ENCODE measurements at places on chromosomes 4 and X.

DNA sequence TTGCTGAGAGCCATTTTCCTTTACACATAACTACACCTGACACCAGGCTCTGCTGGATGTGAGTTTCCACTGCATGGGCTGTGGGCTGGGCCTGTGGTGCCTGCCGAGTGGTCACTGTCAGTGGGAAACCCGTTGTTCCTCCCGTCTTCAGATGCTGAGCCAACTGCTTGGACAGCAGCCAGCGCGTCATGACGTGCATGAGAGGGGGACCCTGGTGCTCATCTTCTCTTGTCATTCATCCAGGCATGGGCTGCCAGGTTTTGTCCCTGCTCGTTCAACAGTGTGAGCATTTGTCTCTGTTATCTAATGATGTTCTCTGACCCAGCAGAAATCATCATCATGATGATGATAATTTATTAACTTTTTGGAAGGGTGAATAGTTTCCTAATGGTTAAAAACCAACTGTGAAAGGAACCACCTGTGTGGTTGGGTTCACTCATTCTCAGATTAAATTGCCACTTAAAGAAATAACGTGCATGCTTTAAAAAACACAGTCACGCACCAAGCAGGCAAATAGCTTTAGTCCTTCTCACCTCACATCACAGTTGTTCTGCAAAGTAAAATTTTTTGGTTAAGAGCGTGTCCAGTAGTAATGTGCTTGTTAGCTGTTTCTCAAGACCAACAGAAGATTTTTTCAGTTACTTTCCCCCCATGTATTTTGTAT lies 19.9 kb upstream of the CLDN34 start:
- no peak for DNase-seq

- no peak for DNase-seq
Observed at GRCh38 chr4:73897380-73898136, 28.4 kb downstream of the CXCL1 start.

GRCh38 chrX:109716431-109717028 lies 16.5 kb downstream of the ACSL4 start:
- no peak for DNase-seq

GRCh38 chrX:40579141-40579540 lies 1.6 kb upstream of the ATP6AP2 start:
- DNase-seq = no peak

GRCh38 chr4:108377021-108377420 lies 208.3 kb upstream of the LEF1 start:
- DNase-seq = no peak

- DNase-seq = no peak
Observed at GRCh38 chrX:39514801-39515200, 583.0 kb downstream of the BCOR start.

DNA sequence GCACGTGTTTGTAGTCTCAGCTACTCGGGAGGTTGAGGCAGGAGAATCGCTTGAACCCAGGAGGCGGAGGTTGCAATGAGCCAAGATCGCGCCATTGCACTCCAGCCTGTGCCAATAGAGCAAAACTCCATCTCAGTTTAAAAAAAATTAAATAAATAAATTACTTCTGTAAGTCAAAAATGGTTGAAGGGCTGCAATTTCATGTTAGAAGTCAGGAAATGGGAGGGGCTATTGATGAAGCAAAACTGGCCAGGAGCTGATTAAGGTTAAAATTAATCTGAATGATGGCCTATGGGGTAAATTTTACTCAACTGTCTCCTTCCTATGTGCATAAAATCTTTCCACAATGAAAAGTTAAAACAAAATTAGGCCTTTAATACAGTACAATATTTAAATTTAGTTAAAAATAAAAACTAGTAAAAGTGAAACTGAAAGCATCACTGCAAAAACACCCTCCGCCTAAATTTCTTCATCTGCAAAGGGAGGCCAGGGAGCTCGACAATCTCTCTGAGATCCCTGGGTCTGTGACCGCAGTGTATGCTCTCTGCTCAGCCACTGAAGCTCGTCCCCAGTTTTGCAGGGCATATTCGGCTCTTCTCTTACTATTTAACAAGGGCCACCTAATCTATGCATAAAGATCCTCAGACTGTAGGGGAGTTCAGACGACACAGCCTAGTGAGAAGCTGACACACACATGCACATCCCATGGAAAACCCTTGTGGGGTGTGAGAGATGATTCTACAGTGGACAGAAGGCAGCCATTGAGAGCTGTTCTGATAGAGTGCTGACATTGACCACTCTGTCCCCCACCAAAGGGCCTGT lies 57.2 kb downstream of the IRF2 start:
- DNase-seq = no peak

- no peak for DNase-seq
Observed at GRCh38 chr4:63493265-63493664, 916.0 kb downstream of the TECRL start.

- DNase-seq = no peak
Observed at GRCh38 chr4:1055721-1056590, 44.5 kb downstream of the FGFRL1 start.

DNA sequence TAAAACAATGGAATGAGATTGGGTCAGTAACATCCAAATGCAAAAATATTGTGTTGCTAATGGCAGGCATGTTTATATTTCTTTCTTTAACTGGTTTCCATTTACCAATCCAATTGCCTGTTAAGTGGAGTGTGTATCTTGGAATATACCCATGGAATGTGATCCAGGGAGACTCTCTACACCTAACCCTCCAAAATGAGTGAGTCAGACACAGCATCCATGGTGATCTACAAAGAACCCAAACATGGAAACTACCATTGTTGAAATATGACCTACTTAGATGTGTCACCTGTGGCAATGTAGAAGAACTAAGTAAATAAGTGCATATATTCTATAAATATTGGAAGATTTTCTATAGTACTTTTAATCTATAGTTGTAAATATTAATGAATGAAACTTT lies 110.3 kb downstream of the AREG start:
- DNase-seq = no peak

- no peak for DNase-seq
Observed at GRCh38 chr4:105714071-105714521, 5.5 kb downstream of the GSTCD start.

DNA sequence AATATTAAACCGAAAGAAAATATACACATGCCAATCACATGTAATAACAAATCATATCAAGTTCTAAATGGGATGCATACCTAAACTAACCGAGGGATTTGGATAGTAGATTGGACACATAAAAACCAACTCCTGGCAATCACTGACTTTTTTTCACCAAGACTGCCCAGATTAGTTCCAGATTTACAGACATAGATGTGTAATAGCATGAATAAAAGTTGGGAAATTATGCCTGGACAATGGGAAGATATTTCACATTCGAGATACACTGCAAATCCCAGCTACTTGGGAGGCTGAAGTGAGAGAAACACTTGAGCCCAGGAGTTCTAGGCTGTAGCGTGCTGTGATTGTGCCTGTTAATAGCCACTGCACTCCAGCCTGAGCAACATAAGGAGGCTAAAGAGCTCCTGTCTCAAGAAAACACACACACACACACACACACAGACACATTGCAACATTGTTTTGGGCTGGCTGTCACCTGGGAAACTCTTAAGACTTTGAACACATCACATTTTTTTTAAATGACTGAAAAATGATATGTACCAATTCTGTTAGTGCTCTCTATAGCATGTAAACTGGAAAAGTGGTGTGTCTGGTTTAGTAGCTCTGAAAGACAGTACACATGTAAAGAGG lies 5.7 kb downstream of the RAB40A start:
- no peak for DNase-seq

GRCh38 chr4:185470501-185471195 lies 885 bp downstream of the CCDC110 start:
- DNase-seq = no peak

DNA sequence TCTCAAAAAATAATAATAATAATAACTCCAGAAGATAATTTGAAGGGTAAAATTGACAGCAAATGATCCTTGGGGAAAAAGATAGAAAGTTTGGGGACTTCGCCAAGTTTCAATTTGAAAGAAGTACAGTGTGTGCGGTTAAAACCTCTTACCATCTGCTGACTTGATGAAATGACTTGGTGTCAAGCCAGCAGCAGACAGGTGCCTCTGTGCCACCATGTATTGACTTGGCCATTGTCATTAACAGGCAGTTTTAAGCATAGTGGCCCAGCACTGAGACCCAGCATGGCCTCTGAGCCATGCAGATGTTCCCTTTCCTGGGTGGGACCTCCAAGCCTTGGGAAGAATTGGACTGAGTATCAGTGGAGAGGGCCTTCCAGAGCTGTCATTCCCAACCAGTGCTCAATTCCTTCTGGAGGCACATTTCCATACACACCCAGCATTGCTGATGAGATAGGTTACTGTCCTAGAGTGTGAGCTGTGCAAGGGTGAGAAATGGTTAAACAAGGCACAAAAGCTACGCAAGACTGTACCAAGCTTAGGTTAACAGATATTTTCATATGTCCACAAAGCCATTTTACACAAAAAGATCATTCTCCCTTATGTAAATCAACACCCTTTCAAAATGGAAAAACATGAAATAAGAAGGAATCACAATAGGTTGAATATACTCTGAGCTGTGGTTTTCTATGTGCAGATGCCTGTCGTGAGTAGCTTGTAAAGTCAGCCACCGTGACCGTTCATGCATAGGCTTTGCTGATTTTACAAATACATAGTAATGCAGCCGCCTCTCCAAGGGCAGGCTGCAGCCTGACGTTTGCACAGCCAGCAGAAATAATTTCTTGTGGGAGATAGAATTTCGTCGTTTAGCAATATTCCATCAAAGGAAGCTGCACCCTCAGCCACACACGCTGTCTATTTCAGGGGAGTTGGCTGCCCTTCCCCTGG lies 59.4 kb upstream of the FBXW7 start:
- no peak for DNase-seq

- no peak for DNase-seq
Observed at GRCh38 chr4:156976147-156976546, 4.5 kb upstream of the PDGFC start.

GRCh38 chr4:152534541-152535359 lies 1.1 kb downstream of the FBXW7 start:
- DNase-seq = no peak

DNA sequence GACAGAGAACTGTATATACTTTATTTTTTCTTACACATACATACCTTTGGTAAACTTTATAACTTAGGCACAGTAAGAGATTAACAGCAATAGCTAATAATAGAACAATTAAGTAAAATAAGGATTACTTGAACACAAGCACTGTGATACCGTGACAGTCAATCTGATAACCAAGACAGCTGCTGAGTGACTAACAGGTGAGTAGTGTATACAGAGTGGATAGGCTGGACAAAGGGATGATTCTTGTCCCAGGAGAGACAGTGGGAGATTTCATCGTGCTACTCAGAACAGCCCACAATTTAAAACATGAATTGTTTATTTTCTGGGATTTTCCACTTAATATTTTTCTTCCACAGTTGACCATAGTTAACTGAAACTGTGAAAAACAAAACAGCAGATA lies 411.8 kb downstream of the PPP1R2C start:
- no peak for DNase-seq

- DNase-seq = no peak
Observed at GRCh38 chr4:168837922-168838321, 172.1 kb downstream of the CBR4 start.

Measured in non-pigmented ciliary epithelial cell (primary cell).